Activated naive CD4-positive, alpha-beta T cell treated with Interleukin-2 at 50 U/mL for 16 hours (primary cell): ENCODE measurements at places on chromosomes 12 and 14.

DNA sequence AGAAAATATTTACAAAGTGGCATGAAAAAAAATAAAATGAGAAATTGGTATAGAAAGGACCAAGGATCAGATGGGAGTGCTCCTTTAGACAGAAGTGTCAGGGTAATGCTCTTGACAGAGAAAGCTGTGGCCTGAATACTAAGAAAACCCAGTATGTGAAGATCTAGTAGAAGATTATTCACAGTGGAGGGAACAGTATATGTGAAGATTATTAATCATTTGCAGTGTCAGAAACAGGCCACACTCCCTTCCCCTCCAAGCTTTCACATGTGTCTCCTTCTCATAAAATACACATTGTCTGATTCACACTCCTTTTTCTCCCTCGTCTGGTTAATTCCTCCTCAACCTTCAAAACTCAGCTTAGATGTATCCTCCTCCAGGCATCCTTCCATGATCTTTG lies 41.3 kb downstream of the CAPS2 start:
- no peak for DNase-seq

DNA sequence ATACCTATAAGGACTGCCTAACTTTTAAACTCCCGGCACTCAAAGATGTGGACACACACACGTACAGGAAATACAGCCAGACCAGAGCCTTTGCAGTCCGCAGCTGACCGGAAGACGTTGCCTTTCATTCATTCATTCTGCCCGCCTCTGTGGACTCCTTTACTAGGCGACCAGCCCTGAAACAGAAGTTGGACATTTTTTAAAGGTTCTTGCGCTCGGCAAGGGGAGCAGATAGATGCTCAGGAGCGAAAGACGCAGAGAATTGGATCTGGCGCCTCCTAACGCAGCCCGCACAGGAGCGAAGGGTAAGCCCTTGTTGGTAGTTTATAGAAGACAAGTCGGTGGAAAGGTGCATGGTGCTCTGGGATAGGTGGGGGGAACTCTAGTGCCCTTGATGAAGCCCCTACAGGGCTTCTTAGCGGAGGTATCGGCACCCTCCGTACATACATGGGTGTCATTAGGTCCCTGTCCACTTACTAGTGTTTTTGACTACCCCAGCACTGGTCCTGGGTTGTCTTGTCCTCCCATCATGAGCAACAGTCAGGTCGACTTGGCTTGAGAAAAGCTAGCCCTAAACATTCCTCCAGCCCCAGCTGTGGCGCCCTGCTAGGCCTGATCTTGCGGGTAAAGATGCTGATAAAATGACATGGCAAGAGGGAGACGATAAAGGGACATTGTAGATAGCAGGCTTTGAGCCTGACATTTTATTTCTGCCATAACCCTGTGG lies at the start of gene KDM2B:
Gene KDM2B (minus strand): TSS at position 65 of the 727 bp plus-strand sequence. CDS start 112 bp downstream, outside the sequence.
- no peak for DNase-seq

DNA sequence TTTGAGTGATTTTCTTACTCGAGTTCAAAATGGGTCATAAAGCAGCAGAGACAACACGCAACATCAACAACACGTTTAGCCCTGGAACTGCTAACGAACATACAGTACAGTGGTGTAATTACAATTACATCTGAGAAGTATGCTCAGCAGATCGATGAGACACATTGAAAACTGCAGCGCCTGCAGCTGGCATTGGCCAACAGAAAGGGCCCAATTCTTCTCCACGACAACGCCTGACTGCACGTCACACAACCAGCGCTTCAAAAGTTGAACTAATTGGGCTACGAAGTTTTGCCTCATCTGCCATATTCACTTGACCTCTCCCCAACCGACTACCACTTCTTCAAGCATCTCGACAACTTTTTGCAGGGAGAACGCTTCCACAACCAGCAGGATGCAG lies 145.6 kb downstream of the SCARB1 start:
- DNase-seq: no peak

- DNase-seq: no peak
Observed at GRCh38 chr12:109459247-109459646, 17.9 kb downstream of the KCTD10 start.

DNA sequence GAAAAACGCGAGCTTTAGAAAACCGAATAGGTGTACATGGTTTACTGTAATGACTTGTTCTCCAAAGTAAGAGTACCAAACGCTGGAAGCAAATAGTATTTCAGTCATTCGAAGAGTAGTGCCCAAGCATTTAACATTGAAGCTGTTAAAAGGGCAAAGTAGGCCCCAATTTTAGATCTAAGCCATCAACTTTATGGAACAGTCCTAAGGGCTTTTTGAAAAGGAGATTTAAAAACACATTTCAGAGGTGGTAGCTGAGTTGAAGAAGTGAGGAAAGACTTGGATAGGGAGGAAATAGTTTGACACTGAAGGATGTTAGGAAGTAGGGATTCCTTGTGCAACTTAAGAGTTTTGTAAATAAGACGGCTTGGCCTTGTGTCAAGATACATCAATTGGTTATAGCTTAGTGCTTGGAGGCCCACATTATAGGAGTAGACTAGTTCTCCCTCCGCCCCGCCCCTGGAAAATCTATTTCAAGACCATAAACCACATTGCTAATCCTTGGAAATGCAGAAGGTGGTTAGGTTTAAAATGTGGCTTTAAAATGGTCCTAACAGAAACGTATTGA lies 783 bp upstream of the TUBA1B start:
- no peak for DNase-seq

DNA sequence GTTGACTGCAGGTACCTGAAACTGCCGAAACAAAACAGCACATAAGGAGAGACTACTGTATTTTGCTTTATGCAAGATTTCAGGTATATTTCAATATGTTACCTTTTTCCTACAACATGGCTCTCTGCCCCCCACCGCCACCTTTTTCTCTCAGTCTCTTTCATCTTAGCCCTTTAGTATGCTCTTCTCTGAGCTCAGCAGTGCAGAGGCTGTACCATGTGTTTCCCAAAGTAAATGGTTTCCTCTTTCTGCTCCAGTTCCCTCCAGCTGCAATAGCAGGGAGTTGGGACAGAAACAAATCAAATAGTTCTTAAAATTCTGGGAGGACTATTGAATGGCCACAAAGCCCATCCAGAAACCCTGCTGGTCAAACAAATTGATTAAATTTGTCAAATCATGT lies 4.3 kb downstream of the AMN1 start:
- DNase-seq: no peak
